ENCODE measurements at places on chromosomes 4 and X.
A peak's percentile ranks its signal among the peaks of the same experiment; 100 is the strongest.

DNA sequence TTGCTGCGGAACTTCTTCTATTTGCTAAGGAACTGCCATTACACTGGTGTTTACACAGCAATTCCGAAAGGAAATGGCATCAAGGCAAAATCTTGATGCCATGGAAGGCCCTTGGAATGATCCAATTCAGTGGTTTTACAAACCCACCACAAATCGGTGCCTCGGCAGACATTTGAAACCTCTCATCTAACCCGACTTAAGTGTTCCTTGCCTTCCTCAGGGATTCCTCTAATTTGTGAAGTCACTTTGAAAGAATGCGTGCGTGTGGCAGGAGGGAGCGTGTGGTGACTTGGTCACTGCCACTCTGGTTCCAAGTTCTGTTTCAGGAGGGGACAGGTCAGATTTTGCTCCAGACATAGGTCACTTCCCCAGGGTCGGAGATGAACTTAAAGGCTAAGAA, 4.8 kb downstream of the NOP14 start:
- DNase-seq, result no peak

DNA sequence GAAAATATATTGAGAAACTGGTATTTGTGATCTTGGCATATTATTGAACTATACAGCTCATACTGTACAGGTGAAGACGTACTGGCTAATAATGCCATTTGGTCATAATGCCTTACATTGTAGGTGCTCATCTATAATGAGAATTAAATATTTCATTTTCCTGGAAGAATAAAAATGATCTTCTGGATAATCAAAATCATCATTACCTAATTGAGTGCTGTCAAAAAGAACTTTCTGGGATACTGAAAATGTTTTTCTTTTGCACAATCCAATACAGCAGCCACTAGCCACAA, 4.1 kb downstream of the RASGEF1B start:
- DNase-seq, result no peak

DNA sequence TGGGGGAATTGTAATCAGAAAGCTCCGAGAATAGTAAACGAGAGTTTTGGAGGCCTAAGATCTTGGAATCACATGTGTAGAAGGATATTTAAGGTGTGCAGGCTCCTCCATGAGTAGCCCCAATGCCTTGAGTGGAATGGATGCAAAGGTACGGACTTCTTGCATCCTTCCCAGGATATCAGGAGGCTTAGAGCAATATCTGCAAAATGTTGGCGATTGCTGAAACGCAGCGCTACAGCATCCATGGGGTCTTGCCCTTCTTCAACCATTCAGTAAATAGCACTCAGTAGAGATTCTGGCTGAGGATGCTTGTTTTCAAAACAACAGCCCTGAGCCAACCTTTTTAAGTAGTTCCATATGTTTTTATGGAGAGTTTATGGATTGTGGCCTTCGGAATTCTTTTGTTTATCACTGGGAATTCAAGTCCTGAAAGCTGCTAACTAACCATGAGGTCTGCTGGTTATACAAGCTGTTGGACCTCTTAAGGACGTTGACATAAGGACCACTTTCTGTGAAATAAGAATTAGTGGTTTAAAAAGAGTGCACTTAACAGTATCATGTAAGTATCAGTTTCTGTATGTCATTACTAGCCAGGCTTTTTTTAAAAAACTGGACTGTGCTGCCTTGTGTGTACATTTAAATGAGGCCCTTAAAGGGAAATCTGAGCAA, 228.8 kb upstream of the PGRMC2 start:
- peak; percentile 79 for DNase-seq

- no peak for DNase-seq
Observed at GRCh38 chrX:107936434-107936730, 45.8 kb downstream of the TEX13B start.

- peak; percentile 27 for DNase-seq
Observed at GRCh38 chrX:107678957-107679740, 50.8 kb downstream of the PRPS1 start.

DNA sequence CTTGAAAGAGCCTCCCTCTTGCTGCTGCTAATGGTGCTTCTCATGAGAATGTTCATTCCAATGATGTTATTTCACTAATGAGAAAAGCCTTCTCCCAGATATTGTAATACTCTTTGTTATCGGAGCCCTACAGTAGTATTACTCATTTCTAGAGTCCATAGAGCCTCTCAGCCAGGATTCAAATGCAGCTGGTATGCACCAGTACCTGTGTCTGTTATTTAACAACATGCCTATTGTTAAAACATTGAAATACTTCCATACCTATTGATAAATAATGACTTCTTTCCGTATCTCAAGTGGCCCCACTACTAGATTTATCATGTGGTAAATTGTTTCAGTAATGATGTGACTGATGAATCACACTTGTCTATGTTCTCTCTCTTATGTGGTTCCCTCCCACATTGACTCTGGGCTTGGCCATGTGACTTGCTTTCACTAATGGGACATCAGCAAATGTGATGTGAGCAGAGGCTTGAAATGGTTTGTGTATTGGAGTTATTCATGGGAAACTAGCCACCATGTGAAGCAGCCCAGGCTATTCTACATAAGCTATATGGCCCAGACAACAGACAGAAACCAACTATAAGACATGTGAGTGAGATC, 207.6 kb downstream of the THOC2 start:
- no peak for DNase-seq

DNA sequence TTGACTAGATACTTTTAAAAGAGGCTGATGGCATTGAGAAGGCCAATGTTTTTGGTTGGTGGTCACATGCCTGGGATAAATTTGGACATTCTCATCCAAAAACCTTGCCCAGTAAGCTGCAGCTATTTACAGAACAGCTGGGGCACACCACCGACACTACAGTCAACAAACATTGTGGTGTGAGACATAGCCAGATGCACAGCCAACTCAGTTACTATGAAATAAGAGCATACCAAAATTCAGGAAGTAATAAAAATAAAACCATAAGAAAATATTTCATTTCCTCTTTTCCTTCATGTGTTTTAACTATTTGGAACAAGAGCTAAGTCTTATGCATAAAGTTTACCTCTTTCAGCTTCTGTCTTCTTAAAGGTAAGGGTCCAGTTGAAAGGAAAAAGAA, 8.8 kb downstream of the PPM1K start:
- no peak for DNase-seq

GRCh38 chr4:1907848-1908525, 36.8 kb downstream of the NSD2 start:
- DNase-seq, result no peak

DNA sequence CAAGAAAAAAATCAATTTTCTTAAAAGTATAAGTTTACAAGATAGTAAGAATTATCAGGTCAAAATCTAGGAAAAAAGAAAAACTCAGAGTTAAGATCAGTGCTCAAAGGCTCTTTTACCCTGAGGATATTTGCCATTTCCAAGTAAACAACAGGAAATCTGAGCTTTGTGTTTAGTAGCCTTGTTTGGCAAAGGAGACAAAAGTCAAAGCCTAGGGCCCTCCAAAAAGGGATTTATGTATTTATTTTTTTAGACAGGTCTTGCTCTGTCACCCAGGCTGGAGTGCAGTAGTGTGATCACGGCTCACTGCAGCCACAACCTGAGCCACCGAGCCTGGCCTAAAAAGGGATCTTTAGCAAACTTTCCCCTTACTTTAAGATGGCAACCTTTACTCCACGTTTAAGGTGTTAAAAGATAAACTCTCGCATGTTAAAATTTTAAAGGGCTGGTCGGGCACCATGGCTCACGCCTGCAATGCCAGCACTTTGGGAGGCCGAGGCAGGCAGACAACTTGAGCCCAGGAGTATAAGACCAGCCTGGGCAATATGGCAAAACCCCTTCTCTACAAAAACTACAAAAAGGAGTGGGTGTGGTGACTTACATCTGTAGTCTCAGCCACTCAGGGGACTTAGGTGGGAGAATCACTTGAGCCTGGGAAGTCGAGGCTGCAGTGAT, 21.3 kb upstream of the OPHN1 start:
- no peak for DNase-seq

- DNase-seq, result no peak
Observed at GRCh38 chr4:154454710-154455109, 36.9 kb downstream of the DCHS2 start.

GRCh38 chrX:103710609-103711008, at the start of gene TMEM31:
Gene TMEM31, plus strand, starts transcription at chrX:103710909. Its CDS starts 1,350 bp downstream, at chrX:103712259.
- DNase-seq, result no peak

GRCh38 chr4:98474408-98474844, 184.0 kb downstream of the TSPAN5 start:
- DNase-seq, result peak; percentile 47

DNA sequence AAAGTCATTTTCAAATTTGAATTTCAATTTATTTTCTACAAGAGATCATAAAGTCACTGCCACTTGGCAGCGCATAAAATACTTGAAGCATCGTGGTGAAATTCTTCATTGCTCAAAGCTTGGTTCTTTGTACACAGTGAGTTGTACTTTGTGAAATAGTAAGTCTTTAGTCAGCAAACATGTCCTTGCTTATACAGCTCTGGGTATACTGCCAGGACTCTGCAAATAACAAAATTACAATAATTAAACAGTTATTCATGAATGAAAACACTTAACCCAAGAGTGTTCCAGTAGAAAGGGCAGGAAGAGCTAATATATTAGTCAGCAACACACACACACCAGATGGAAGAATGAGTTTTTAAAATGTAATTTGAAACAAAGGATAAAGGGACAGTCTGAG, 1300.9 kb upstream of the DIAPH2 start:
- DNase-seq, result no peak

GRCh38 chr4:16758255-16758654, 140.2 kb downstream of the LDB2 start:
- DNase-seq, result no peak

GRCh38 chrX:16479206-16479869, 170.6 kb upstream of the S100G start:
- DNase-seq, result no peak

DNA sequence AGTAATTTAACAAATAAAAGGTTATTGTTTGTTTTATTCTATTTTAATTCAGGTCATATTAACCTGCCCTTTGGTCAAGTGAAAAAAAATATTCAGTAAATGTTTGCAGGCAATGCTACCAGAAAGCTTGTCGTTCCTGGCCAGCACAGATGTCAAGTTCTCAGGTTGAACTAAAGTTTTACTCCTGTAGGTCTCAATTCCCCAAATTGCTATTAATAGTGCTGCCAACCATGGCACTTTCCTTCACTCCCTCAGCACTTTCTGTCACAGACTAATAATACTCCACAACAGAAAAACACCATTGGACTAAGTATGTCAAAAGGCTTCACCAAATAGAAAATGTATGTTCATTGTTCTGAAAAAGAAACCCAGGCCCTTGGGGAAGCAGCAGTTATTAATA, 79.2 kb upstream of the C4orf54 start:
- no peak for DNase-seq

GRCh38 chr4:108203377-108203776, 34.6 kb upstream of the LEF1 start:
- no peak for DNase-seq

GRCh38 chr4:177271915-177272766, 37.5 kb upstream of the NEIL3 start:
- no peak for DNase-seq

- DNase-seq, result no peak
Observed at GRCh38 chr4:37304612-37305011, 60.1 kb downstream of the NWD2 start.

- no peak for DNase-seq
Observed at GRCh38 chr4:32864713-32865351, 2144.7 kb downstream of the PCDH7 start.

- DNase-seq, result no peak
Observed at GRCh38 chr4:108146336-108146735, 22.4 kb downstream of the LEF1 start.

GRCh38 chr4:48064349-48064748, 47.8 kb downstream of the NIPAL1 start:
- no peak for DNase-seq

DNA sequence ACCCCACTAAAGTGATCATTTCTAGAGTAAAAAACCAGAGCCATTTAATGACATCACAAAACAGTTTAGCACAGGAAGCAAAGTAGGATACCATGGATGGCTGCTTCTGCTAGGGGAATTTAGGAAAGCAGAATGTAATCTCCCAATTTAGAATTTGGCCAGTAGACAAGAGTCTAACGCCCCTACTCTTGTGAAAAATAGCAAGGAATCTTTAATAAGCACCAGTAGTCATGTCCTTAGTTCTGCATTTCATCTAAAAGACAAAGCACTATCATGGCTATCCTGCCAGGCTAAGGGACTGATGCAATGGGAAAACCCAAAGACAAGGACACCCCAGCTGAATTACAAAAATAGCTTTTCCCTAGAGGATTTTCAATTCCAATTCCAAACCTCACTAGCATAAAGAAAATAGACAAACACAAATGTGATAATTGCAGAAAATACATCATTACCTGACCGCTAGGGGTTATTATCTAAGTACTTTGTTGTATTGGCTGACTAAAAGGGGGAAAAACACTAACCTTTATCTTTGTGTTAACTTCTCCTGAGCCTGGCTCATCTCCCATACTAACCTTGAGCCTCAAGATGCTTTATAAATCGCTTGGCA, 2.6 kb upstream of the AMMECR1 start:
- no peak for DNase-seq

DNA sequence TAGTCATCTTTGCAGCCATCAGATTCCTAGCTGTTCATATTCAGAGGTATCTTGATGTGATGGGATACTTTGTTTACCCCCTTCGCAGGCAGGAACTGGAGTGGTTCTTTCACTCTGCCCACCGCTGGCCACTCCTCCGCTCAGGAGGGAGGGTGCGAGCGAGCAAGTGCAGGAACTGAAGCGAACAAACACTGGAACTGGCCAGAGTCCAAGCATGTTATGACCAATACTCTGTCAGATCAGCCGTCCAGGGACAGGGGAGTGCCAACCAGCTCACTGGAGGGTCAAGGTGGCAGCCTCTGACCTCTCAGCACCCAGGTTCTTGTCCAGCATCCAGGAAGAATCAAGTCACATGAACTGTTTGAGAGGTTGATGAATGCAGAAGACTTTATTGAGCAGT, 18.0 kb upstream of the MANBA start:
- no peak for DNase-seq

GRCh38 chr4:80521438-80521837, 185.9 kb downstream of the CFAP299 start:
- DNase-seq, result no peak

- no peak for DNase-seq
Observed at GRCh38 chrX:133171962-133172708, 46.0 kb downstream of the TFDP3 start.

GRCh38 chrX:45850197-45850774, 649.6 kb upstream of the DIPK2B start:
- DNase-seq, result no peak

- no peak for DNase-seq
Observed at GRCh38 chr4:95304898-95305297, 243.9 kb downstream of the UNC5C start.

- DNase-seq, result no peak
Observed at GRCh38 chrX:24561121-24561520, 86.0 kb downstream of the PCYT1B start.

- DNase-seq, result no peak
Observed at GRCh38 chrX:130771230-130771629, 131.8 kb downstream of the ENOX2 start.

- no peak for DNase-seq
Observed at GRCh38 chrX:140505421-140506337, 810 bp upstream of the SOX3 start.
